Stimulated activated CD8-positive, alpha-beta memory T cell treated with anti-CD3 and anti-CD28 coated beads, Interleukin-2, amount 100 ng/mL, for 1 hour (primary cell): ENCODE measurements at places on chromosomes 6 and 20.

- no peak for DNase-seq
These were observed 5.0 kb downstream of the STMN3 start for GRCh38 chr20:63648190-63648589.

DNA sequence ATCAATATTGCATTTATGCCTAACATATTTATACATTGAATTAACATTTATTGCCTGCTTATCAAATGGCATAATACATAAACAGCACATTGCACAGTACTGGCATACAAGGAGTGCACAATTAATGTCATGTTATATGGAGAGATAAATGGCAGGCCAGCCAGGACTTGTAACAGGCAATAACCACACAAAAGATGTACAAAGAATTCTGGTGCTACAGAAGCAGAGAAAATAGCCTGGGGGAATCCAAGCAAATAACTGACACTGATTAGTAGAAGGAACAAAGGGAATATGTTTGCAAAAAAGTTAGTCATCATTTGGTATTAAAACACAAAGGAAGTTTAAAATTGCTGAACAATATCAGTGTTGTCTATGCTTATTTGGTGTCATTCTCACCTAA is 27.3 kb downstream of the COL21A1 start:
- DNase-seq, result no peak

- DNase-seq, result no peak
These were observed 76.6 kb downstream of the TRERF1 start for GRCh38 chr6:42375007-42375635.

DNA sequence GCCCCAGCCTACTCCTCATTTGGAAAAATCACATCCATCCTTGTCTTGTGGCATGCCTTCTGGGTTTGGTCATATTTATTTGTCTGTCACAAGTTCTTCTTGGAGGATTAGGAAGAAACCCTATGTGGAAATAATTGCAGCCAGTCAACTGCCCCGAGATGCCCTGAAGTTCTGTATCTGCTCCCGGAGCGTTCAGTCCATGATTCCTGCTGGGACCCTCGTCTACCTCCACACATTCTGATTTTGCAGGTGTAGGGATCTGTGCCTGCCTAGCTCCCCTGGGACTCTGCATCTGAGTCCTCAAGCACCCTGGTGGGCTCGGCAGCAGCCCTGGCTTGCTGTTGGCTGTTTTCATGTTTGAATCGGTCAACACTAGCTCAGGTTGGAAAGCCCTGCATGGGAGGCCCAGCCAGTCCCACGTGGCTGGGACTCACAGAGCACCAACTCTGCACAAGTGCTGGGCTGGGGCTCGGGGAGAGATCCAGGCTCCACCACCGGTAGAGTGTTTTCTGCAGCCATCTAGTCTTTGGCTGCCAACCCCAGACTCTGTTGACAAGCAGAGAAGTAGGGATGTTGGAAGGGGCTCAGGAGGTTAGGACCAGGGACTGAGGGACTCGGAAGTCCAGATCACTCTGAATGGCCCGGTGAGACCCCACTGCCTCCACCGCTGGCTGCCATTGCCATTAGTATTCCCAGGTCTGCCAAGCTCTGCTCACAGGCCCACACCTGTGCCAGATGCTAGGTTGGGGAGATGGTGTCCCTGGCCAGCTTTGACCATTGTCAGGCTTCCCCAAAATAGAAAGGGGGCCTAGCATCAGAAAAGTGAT is 183.5 kb upstream of the CST7 start:
- DNase-seq, result no peak

DNA sequence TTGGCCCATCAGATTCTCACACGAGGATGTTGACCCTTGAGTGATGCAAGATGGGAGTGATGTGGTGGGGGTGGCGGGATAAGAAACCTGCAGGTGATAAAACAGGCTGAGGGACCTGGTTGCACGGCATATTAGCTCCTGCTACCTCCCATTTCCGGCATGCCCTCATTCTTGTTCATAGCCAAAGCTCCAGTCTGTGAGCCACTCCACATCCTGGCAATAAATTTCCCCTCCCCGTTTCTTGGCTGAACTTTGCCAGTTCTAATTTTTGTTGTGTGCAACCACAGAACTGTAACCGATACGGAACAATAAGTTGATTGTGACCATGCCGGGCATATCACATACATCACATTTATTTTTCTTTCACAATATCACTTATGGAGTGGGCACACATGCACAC is 41.6 kb upstream of the NFATC2 start:
- DNase-seq, result no peak
